NCI-H1930 (cell line): ENCODE measurements at places on chromosomes 16 and 17.

- no peak for DNase-seq
These were observed 54.3 kb downstream of the WSB1 start for GRCh38 chr17:27348196-27348595.

DNA sequence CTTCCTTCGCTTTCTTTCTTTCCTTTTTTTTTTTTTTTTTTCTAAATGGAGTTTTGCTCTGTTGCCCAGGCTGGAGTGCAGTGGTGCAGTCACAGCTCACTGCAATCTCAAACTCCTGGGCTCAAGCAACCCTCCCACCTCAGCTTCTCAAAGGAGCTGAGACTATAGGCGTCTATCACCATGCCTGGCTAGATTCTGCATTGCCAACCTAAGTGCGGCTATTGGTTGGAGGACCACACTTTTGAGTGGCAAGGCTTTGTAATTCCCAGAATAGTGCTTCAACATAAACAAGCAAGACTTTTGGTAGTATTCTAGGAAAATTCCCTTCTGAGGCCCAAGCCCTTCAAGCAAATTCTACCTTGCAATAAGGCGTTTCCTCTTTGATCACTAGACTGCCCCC is 107.8 kb downstream of the YPEL2 start:
- DNase-seq = no peak

- DNase-seq = no peak
These were observed 15.7 kb downstream of the SLC12A3 start for GRCh38 chr16:56880685-56881084.

DNA sequence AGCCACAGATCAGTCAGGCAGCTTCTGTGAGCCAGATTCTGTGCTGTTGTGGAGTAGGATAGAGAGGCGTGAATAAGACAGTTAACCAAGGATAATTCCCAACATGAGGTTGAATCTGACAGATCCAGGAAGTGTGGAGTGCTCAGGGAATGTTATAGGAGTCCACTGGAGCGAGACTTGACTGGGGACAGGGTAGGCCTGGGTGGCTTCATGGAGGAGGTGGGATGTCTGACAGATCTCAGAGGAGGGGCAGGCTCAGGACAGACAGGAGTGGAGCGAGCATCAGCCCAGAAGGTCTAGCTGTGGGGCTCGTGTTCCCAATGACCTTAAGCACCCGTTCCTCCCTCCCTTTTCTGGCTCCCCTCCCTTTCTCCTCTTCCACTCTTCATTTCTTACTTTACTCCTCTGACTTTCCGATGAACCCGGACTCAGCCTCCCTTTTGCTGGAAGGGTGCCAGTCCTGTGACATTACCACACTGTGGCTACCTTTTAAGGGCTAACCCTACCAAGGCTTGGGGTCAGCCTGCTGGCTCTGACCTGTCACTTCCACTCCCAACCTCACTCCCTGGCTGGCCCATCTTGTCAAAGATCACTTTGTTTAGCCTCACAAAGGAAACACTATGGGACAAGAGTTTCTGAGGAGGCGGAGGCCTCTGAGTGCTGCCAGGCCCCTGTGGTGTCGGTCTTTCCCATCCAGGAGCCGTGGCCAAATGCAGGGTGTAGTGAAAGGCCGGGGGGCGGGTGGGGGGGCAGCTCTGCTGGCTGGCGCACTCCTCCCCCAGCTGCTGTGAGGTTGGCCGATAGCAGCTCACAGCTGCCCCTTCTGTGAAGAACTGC is 28.5 kb upstream of the EFCAB13 start:
- DNase-seq = no peak

GRCh38 chr16:79597277-79598062 is 3.1 kb downstream of the MAF start:
- no peak for DNase-seq

- no peak for DNase-seq
These were observed 27.7 kb downstream of the TBCD start for GRCh38 chr17:82779541-82779940.

DNA sequence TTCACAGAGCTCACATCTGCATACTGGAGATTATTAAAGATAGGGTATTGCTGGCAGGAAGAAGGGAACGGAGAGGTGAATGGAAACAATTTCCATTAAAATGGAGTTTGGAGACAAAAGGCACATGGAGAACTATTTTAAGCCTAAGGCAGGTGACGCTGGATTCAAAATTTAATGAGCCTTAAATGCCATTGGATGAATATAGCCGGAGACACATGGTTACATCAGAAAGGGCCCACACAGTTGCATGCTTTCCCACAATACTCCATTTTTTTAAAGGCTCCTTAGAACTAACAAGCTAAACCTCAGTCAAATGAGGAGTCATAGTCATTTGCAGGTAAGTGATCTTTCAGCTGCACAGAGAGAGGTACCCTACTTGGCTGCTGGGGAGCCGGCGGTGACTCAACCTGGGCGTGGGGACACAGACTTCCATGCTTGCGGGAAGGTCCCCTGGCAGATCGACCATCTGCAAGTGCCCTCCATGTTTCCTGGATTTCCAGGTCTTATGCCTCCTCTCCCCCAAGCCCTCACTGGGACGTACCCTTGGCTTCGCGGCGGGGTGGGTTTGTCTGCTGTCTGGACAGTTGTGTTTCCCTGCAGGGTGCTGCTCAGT is 259.2 kb downstream of the CBLN1 start:
- no peak for DNase-seq

GRCh38 chr16:69936751-69937211 is 14.4 kb upstream of the CLEC18A start:
- no peak for DNase-seq

- DNase-seq = no peak
These were observed 23.6 kb downstream of the NTN1 start for GRCh38 chr17:9044772-9045463.

DNA sequence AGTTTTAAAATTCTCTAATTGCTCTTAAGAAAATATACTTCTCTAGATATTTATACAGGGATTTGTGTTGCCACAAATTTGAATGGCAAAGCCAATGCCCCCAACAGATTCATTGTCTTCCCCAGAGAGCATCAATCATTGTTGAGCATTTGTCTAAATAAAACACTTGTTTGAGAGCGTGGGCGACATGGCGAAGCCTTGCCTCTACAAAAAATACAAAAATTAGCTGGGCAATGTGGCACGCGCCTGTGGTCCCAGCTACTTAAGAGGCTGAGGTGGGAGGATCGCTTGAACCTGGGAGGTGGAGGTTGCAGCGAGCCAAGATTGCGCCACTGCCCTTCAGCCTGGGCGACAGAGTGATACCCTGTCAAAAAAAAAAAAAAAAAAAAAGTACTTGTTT is 13.4 kb upstream of the SRSF1 start:
- no peak for DNase-seq

DNA sequence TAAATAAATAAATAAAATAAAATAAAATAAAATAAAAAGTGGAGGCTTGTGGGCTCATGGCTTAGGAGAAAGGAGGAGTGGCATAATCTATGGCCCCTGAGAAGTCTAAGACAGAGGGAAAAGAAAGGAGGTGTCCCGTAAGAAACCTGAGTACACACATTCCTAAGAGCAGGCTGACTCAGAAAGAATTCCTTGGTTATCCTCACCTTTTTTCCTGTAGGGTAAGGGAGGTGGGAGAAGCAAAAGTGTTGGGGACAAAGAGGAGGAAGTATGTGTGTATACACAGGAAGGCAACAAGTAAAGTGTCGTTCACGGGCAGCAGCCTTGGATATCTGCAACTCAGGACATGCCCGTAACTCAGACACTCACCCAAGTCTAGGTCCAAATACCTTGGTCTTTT is 29.3 kb downstream of the MARF1 start:
- DNase-seq = no peak

DNA sequence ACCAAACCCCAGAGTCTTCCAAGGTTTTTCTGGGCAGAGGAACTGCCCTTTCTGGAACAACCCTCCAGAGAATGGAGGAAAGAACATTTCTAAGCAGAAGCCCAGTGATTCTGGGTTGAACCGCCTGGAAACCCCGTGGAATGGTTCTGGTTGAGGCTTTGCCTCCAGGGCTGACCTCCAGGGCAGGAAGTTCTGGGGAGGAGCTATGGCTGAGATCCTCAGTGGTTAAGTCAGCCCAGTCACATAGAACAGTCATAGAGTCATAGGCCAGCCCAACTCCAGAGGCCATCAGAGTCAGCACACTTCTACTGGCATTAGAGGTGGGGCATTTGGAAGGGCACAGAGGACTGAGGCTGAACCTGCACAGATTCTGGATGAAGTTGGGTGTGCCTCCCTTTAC is 65.9 kb downstream of the SPACA3 start:
- no peak for DNase-seq

- DNase-seq = no peak
These were observed 1437.4 kb downstream of the CDH11 start for GRCh38 chr16:63684149-63685101.

DNA sequence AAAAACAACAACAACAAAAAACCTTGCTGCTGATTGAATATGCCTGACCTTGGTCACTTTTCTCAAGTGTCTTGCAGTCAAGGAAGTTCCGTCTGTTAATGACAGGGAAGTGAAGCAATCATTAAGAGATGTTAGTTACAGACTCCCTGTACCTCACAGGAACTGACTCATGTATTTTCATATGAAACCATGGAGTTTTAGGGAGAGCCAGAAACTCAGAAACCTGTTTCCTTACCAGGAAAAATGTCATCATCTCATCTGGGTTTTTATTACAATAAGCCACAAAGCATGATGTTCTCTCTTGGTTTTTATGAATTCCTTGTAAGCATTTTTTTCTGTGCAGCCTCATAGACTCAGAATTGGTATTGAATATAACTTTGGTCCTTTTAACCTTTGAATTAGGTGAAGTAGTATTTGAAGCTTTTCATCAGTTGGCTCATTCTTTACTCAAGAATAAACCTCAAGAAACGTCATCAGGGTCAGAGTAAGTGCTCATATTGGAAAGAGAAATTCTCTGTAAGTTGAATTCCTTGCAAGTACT is 10.3 kb downstream of the LYRM1 start:
- DNase-seq = no peak

- DNase-seq = no peak
These were observed 92.9 kb upstream of the ZNF750 start for GRCh38 chr17:82932518-82933310.

- no peak for DNase-seq
These were observed 885 bp downstream of the ZNF207 start for GRCh38 chr17:32350666-32351418.

- DNase-seq = no peak
These were observed 377.8 kb downstream of the SNX29 start for GRCh38 chr16:12354296-12354833.

DNA sequence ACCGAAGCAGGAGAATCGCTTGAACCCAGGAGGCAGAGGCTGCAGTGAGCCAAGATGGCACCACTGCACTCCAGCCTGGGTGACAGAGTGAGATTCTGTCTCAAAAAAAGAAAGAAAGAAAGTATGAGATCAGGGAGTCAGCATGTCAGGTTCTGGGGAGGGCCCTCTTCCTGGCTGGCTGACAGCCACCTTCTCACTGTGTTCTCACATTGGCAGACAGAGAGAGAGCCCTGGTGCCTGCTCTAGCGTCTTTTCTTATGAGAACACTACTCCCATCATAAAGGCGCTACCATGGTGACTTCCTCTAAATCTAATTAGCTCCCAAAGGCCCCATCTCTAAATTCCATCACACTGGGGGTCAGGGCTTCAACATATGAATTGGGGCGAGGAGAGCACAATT is 27.6 kb upstream of the RBBP6 start:
- DNase-seq = no peak

DNA sequence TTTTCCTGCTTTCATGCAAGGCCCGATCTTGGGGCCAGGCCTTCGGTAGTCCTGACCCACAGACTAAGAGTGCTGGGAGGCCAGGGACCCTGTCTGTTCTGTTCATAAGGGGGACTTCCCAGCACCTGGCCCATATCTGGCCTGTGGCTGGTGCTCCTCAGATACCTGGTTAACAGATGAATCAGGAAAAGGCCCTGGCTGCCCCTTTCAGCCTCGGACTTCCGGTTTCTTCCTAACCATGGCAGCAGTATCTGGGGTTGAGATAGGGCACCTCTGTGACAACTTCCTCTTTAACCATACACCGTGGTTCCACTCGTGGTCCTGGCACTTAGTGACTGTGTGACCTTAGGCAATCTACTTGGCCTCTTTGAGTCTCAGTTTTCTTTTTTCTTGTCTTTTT is 18.4 kb downstream of the PLCG2 start:
- no peak for DNase-seq

GRCh38 chr16:21028728-21029127 is 121.9 kb downstream of the DNAH3 start:
- DNase-seq = no peak

DNA sequence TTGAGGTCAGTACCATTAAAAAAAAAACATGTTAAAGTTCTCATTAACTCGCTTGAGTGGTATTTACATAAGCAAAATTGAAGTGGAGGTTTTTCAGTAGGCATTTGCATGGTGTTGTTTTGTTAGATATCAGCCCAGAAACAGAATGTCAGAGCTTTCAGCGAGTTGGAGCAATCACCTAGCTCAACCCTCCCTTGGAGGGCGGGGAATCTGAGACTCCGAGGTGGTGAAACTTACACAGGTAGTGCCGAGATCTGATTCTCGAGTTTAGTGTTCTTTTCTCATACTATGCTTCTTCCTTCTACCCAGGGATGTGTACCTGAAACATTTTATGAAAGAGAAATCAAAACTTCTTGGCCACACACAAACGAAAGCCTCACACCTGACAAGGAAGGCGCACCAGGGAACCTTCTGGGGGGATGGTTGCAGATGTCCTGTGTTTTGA is 6.6 kb downstream of the SEC14L1 start:
- DNase-seq = no peak

DNA sequence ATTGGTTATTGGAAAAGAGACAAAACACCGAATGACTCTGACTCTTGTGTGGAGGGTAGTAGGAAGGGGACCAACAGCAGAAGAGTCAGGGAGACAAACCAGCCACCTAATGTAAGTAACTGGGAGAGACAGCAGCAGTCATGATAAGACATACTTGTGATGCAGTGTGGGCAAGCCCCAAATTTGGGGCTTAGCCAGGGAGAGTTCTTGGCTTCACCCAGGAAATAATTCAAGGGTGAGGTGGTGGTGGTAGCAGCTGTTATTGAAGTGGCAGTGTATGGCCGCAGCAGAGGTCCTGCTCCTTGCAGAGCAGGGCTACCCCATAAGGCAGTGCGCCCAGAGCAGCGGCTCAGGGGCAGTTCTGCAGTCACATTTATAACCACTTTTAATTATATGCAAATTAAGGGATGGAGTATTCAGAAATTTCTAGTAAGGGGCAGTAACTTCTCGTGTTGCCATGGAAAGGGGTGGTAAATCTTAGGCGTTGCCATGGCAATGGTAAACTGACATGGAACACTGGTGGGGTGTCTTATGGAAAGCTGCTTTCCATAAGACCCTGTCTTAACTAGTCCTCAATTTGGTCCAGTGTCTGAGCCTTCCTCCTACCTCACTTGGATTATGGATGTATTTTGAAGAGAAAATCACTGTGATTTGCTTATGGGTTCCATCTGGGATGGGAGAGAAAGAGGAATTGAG is 317.1 kb downstream of the PHKB start:
- DNase-seq = no peak

GRCh38 chr16:2481676-2482075 is 6.7 kb downstream of the TBC1D24 start:
- DNase-seq = no peak

- no peak for DNase-seq
These were observed 47.7 kb upstream of the DOC2B start for GRCh38 chr17:228951-229708.

- no peak for DNase-seq
These were observed 22.6 kb downstream of the STAT5B start for GRCh38 chr17:42253578-42253977.
